ENCODE measurements at places on chromosomes 1 and 21. TPM values are rescaled to one million over a fixed set of nuclear protein-coding genes. Genes with fewer than 3 reads are reported as not detected.

DNA sequence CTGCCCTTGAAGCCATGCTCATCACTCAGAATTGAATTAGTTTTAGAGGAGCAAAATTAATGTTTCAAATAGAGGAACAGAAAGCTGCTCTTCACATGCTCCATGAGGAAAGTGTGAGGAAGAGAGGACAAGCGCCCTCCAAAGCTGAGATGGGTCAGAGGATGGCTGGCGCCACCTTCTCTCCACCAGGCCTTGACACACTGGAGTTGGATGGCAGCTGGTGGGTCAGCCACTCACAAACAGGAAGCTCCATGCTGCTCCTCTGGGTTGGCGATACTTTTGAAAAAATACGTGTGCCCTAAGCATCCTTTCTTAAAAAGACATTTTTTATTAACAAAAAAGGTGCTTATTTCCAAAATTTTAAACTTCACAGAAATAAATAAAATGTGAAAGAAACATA is 3.1 kb upstream of the CD2 start:
- no peak for DNase-seq

Gene ABCA4
- total RNA-seq: under 0.01 TPM

GRCh38 chr1:15179485-15179883 is 25.9 kb downstream of the TMEM51 start:
- DNase-seq: no peak

GRCh38 chr1:1782399-1783221 is 4.3 kb upstream of the NADK start:
- DNase-seq: peak; percentile 96

Gene FMO4
- 8.5 TPM for total RNA-seq

GRCh38 chr1:150579945-150580642 is 684 bp upstream of the MCL1 start:
- peak; percentile 76 for DNase-seq

DNA sequence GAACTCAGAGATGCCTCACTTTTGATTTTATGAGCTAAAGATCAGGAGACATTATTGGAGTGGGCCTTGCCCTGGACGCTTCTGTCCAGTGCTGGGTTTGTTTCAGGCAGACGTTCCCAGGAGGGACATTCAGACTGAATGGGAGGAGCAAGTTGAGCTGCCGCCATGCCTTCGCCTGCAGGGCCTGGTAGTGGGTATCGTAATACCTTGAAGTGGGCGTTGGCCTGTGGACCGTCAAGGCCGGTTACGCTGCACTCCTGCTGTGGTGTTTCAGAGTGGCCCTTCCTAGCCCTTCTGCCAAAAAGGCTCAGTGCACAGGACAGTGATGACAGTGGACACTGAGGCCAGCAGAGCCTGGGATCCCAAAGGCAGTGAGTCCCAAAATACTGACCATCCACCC is 1.6 kb downstream of the FAM3B start:
- no peak for DNase-seq

Gene FLG
- 4.4 TPM for total RNA-seq

DNA sequence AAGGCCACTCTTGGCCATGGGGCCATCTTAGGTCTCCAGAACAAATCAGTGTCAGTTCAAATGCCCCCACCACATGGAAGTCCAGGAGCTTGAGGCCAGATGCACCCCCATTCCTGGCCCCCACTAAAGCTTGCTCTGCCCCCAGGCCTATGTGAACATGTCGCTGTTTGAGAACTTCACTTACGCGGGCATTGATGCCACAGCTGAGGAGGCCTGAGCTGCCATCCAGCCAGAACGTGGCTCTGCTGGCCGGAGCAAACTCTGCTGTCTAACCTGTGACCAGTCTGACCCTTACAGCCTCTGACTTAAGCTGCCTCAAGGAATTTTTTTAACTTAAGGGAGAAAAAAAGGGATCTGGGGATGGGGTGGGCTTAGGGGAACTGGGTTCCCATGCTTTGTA is 15.1 kb upstream of the MPL start:
- no peak for DNase-seq

Gene CELA2B
- not detected for total RNA-seq

DNA sequence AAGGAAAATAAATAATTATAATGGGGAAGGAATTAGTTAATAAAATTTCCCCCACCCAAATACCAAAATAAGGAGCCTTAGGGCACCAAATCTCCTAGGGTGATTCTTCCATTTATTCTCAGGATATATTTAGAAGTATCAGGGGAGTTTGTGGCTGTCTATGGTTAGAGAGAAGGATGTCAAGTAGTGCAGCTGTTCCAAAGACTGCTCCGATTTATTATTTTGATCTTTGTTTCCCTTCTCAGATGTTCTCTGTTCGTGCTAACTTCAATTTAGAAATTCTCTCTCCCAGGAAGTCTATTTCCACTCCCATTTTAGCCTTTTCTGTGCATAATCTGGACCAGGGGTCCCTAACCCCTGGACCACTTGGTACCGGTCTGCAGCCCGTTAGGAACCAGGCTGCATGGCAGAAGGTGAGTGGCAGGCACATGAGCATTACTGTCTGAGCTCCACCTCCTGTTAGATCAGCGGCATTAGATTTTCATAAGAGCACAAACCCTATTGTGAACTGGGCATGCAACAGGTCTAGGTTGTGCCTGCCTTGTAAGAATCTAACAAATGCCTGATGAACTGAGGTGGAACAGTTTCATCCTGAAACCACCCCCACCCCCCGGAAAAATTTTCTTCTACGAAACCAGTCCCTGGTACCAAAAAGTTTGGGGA is 9.3 kb upstream of the MAST2 start:
- DNase-seq: peak; percentile 23

- peak; percentile 91 for DNase-seq
Measured at GRCh38 chr1:156480411-156481192, 20.0 kb downstream of the MEF2D start.

DNA sequence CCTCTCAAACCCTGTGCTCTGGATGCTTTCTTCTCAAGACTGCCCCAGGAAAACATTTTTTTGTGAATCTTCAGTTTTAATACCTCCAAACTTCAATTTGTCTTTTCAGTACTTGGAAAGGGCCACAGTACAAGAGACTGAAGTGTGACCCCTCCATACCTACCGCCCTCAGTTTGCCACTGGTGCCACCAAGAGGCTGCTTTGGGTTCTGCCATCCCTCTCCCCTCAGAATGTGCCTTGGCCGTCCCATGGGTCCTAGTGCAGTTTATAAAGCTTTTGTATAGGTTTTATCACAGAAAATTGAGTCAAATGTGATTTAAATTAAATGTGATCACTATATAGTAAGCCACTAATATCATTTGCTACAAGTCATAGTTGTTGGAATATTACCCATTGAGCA is 60.8 kb upstream of the PGD start:
- no peak for DNase-seq

Gene MIXL1
- total RNA-seq: not detected

Gene EPRS1
- 203 TPM for total RNA-seq

GRCh38 chr21:17901458-17902079 is 82.4 kb upstream of the C21orf91 start:
- DNase-seq: no peak
